Dermis microvascular lymphatic vessel endothelial cell (primary cell): ENCODE measurements at places on chromosomes 4 and X. TPM values are rescaled to one million over a fixed set of nuclear protein-coding genes. Genes with fewer than 3 reads are reported as not detected.

Gene HSFX1
- 0.26 and 0.63 TPM in 2 replicates for total RNA-seq

Gene CPZ
- total RNA-seq, result under 0.01 TPM in 1 of 2 replicates, not detected in the other

Gene IL1RAPL2
- 0.13 TPM in 1 of 2 replicates, not detected in the other for total RNA-seq

Gene MAGED4B
- 22.9 and 52.7 TPM in 2 replicates for total RNA-seq

Gene FAM133A
- not detected in 2 replicates for total RNA-seq

Gene MBNL3
- total RNA-seq, result 0.26 and 0.38 TPM in 2 replicates

Gene PABPC5
- total RNA-seq, result 0.90 and 1.5 TPM in 2 replicates

Gene ANK2
- total RNA-seq, result 72.4 and 76.7 TPM in 2 replicates

Gene TEX13C
- total RNA-seq, result not detected in 2 replicates

Gene EGF
- under 0.01 and 0.13 TPM in 2 replicates for total RNA-seq
